BE2C (cell line): ENCODE measurements at places on chromosomes 13 and 19.

GRCh38 chr13:40170982-40171381 lies 495.5 kb downstream of the FOXO1 start:
- no peak for DNase-seq

DNA sequence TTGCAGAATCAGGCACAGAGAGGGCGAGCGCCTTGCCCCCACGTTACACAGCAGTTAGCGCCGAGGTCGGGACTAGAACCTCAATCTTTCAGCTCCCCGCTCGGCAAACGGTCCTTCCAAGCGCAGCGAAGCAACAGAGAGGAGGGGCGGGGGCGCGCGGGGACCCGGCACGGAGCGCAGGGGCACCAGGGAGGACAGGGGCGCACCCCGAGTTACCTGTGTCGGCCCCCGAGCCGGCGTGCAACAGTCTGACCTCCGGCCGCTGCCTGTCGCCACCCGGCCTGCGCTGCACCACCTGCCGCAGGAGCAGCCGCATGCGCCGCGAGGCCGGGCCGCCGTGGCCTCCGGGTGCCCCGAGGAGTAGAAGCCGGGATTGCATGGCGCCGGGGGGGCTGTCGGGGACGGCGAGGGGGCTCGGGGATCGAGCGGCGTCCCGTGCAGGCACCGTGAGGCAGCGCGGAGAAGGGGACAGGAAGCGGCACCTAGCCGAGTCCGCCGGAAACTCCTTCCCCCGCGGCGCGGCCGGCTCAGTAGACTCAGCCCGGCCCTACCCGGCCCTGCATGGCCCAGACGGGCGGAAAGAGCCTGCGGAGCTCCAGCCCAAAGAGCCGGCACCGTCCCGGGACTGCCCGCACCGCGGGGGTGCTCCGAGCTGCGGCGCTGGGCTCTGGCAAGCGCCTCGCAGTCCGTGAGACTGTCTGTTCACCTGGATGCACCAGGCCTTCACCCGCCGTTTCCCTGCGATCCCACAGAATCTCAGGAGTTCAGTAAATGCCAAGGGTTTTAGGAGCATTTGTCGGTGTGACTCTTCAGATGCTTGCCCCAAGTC lies at the start of gene VWA8:
TSS of gene VWA8 (minus strand) at position 473 of the 829 bp plus-strand sequence. CDS start at position 379, 94 bp downstream.
- DNase-seq, result peak; percentile 86

GRCh38 chr19:5978606-5979552 lies 939 bp upstream of the RANBP3 start:
- no peak for DNase-seq

DNA sequence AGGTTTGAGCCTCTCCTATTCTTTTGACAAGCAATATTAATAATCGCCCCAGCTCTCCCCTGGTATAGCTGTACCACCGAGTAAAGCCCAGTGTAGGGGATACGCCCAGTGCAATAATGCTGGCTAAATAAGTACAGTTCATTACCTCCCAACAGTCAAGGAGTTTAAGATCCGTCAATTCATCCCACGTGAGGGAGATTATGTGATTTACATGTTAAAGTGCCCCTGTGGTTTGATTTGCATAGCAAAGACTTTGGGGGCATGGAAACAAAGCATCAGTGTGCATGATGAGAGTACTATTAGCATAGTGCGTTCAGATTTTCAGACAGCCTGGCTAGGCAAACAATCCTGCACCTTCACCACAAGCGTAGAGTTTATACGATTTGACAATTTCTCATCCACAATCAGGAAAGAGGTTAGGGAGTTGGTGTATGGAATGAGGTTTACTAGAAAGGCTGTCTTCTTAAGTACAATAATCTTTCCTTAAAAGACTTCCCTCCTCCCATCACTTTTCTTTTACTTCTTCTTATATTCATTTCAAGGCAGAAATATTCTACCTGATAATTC lies 754.0 kb downstream of the DIAPH3 start:
- DNase-seq, result no peak

- no peak for DNase-seq
Measured at GRCh38 chr13:41939398-41939797, 21.5 kb downstream of the VWA8 start.

GRCh38 chr19:6925386-6925785 lies 38.0 kb downstream of the ADGRE1 start:
- no peak for DNase-seq

- DNase-seq, result no peak
Measured at GRCh38 chr13:51261610-51262249, 39.5 kb downstream of the FAM124A start.

- DNase-seq, result no peak
Measured at GRCh38 chr13:111388851-111389500, 68.5 kb downstream of the TEX29 start.

GRCh38 chr13:39306639-39307589 lies 268.7 kb downstream of the NHLRC3 start:
- no peak for DNase-seq

DNA sequence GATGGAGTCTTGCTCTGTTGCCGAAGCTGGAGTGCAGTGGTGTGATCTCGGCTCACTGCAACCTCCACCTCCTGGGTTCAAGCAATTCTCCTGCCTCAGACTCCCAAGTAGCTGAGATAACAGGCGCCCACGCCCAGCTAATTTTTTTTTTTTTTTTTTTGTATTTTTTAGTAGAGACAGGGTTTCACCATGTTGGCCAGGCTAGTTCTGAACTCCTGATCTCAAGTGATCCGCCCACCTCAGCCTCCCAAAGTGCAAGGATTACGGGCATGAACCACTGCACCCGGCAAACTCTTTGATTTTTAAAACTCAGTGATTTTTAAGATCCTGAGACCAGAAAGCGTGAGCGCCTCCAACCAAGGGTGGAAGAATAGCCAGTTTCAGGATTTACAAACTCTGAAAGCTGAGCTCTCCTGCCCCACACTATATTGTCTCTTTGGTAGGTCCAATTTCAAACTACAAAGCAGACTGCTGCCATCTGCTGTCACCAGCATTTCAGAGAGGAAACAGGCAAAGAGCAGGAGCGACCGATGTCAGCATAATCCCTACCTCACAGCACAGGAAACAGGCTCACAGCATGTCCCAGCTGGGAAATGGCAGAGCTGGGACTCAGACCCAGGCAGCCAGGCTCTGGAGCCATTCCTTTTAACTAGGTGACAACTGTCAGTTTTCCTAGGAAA lies 9.2 kb downstream of the NOSIP start:
- DNase-seq, result peak; percentile 63

DNA sequence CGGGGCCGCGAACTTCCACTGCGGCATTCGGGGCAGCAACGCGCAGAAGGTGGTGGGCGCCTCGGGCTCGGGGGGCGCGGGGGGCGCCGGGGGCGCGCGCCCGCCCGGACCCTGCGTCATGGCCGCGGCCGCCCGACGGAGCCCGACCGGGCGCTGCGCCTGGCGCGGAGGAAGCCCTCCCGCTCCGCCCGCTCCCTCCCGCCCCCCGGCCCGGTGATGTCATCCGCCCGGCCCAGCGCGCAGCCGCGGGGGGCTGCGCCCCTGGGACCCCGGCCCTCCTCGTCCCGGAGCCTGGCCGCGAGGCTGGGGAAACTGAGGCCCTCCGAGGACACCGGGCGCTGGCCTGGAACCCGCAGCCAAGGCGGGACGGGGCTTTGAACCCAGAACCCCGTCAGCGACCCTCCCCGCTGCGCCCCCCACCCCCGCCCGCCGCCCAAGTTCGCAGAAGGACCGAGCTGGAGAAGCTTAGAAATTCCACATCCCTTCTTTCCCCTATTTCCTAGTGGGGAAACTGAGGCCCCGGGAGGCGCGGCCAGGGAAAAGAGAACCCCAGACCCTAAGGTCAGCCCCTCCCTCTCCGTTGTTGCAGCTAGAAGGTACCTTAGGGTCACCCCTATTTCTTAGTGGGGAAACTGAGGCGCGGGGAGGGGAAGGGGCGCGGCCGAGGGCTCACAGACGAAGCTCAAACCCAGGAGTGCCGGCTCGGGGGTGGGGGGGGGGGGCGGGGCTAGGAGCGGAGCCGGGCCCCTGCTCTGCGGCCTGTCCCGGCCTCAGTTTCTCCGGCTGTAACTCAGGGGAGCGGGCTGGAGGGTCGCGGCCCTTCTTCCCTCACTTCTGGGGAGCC lies at the start of gene SHC2:
TSS of gene SHC2 (minus strand) at position 157 of the 844 bp plus-strand sequence. CDS start at position 120, 37 bp downstream.
- no peak for DNase-seq

DNA sequence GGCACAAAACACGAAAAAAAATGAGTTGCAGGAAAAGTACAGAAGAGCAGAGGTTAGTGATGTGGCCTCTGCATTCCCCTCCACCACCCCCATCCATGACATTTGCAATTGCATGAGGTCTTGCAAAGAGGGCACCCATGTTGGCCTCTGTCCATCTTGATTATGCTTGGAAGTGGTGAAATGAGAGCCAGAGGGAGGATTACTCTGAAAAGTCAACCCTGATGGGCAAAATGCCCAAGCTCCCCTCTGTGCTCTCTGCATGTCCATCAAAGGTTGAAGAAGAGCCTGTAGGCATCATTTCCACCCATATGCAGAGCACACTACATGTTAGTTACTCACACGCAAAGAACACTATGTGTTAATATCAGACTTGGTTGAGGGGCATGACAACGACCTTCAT lies 71.4 kb downstream of the SLC15A1 start:
- no peak for DNase-seq

- DNase-seq, result no peak
Measured at GRCh38 chr13:74868049-74868448, 613.9 kb downstream of the TBC1D4 start.

GRCh38 chr19:49205114-49205513 lies 47.5 kb downstream of the TRPM4 start:
- no peak for DNase-seq

DNA sequence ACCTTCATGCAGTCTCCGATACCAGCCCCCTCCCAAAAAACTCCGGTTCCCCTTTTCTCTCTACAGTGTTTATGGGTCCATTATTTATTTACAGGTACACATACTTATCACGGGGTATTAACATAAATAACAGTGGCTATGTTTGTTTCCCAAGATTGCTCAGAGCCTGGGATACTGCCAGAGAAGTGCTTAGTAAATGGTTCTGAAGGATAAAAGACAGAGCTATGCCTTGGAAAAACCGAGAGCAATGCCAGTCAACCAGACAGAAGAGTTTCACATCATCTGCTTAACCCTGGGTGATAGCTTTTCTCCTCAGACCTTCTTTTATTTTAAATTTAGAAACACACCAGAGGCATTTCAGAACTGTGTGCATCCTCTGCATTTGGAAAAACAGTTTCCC lies 61.3 kb downstream of the NUFIP1 start:
- DNase-seq, result no peak

DNA sequence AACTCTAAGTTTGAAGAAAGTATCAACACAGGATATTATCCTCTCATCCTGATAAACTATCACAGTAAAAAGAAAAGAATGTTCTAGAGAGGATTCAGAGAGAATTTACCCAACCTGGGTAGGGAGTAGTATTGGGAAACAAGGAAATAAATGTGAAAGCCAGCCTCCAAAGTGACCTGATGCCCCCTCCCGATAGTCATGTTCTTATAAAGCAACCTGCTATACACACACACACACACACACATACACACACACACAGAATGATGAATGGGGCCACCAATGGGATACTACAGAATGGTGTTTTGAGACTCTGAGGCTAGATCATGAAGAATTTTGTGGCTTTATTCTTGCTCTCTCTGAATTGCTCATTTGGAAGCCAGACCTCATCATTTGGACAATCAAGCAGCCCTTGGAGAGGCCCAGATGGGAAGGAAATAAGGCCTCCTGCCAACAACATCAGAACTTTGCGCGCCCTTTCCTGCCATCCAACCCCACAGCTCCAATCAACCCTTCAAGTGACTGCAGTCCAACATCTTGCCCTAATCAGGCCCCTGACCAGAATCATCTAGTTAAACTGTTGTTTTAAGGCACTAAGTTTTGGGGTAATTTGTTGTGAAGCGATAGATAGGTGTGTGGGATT lies 807.9 kb upstream of the ARGLU1 start:
- peak; percentile 53 for DNase-seq

GRCh38 chr13:20074966-20075365 lies 85.9 kb downstream of the GJA3 start:
- no peak for DNase-seq

- no peak for DNase-seq
Measured at GRCh38 chr13:90430127-90430526, 917.4 kb upstream of the MIR17HG start.

DNA sequence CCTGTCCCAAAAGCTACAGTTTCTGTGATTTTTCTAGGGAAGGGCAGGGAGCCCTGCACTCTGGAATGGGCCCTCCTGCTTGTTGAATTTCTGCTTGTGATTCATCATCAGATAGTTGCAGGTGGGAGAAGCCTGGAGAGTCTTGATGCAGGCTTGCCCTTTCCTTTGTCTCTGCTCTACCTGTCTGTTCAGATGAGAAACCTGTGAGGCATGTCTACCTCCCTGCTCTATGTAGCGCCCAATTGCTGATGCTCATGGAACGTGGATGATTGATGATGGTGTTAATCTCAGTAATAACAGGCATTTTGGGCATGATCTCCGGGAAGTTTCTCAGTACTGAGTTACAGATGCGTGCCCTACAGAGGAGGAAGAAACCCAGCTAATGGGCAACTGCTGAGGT lies 10.9 kb upstream of the CBY2 start:
- DNase-seq, result no peak

DNA sequence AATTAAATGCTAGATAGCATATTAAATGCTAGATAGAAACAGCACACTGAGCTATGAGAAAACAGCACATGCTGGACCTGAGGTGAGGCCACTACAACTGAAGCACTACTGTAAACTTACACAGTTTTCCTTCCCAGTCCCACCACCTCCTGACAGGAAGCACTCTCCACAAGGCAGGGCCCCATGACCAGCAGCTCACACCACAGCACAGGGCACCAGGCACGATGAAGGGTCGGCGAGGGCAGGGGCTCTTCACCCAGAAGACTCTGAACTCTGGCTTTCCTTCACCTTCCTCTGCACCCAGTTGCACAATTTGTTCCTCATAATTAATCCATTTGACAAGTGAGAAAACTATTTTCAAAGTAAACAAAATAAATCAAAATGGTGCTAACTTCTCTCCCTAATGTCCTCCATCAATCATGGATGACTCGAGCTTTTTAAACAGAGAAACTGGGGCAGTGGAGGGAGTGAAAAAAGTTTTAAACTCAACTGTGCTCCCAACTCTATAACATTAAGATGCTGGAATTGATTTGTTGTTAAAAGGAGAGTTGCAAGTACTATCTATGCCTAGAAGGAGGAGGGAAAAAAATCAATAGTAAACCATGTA lies 568.7 kb downstream of the UQCRFS1 start:
- no peak for DNase-seq

- DNase-seq, result no peak
Measured at GRCh38 chr19:45217193-45217956, 27.8 kb downstream of the EXOC3L2 start.

- DNase-seq, result no peak
Measured at GRCh38 chr13:100491164-100491842, 97.3 kb downstream of the GGACT start.

DNA sequence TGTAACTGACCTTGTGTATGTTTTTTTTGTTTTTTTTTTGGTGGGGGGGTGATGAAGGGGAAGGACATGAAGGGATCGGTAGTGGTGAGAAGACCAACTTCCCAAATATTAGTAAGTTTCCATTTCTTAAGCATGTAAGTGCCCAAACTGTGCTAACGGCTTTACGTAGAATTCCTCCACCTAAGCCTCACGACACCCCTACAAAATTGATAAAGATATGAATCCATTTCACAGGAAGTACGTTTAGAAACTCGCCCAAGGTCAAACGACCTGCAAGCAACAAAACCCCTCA lies 649 bp downstream of the UQCRFS1 start:
- DNase-seq, result no peak

- DNase-seq, result no peak
Measured at GRCh38 chr13:100532090-100532766, 56.4 kb downstream of the GGACT start.
